ENCODE measurements at places on chromosomes 7 and 10.

GRCh38 chr7:119842786-119843185 lies 430.2 kb upstream of the KCND2 start:
- DNase-seq: no peak

GRCh38 chr10:93595378-93596161 lies 5.5 kb downstream of the RBP4 start:
- no peak for DNase-seq

GRCh38 chr10:5692461-5693358 lies 8.1 kb downstream of the TASOR2 start:
- peak; percentile 20 for DNase-seq

- no peak for DNase-seq
These were observed 7.7 kb downstream of the NDUFB2 start for GRCh38 chr7:140704205-140704604.

GRCh38 chr10:81116201-81116600 lies 578.5 kb downstream of the SH2D4B start:
- DNase-seq: no peak

DNA sequence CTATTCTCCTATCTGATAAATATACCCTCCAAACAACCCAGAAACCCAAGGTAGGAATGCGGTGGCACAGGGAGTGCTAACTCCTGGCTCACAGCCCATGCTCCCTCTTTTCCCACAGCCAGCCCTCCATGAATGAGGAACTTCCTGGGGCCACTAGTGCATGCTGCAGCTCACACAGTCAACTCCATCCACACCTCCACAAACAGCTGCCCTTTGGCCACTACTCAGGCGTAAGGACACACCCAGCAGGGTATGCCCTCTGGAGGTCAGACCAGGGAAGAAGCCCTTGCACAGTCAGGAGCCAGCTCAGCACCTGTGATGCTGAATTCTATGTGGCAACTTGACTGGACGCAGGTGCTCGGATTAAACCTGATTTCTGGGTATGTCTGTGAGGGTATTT lies 85.2 kb upstream of the PIK3CG start:
- DNase-seq: no peak

- no peak for DNase-seq
These were observed 167.4 kb downstream of the ARHGAP21 start for GRCh38 chr10:24556126-24556749.

GRCh38 chr10:116713846-116714245 lies 28.5 kb downstream of the HSPA12A start:
- no peak for DNase-seq

DNA sequence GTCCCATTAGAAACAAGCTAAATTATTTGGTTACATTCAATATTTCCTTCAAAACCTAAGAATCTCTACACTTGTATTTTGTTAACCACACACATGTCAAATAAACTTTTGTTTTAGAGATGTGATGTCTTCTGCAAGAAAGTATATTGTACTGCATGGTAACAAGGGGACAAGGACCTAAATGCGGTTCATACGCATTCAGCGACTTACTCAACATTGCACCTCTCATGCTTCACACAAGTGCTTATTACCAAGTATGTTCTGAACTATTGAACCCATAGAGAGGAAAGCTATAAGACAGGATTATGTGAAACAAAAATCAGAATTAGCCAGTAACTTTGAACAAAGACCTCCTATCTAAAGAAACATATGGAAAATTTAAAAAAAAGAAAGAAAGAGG lies 68.3 kb downstream of the CREB5 start:
- no peak for DNase-seq

- DNase-seq: no peak
These were observed 55.2 kb upstream of the DKK1 start for GRCh38 chr10:52258799-52259425.

GRCh38 chr7:115410434-115410820 lies 488.5 kb downstream of the MDFIC start:
- DNase-seq: no peak

- no peak for DNase-seq
These were observed 51.7 kb upstream of the LEP start for GRCh38 chr7:128189231-128189930.

GRCh38 chr7:28926871-28927597 lies 31.1 kb downstream of the TRIL start:
- peak; percentile 30 for DNase-seq

DNA sequence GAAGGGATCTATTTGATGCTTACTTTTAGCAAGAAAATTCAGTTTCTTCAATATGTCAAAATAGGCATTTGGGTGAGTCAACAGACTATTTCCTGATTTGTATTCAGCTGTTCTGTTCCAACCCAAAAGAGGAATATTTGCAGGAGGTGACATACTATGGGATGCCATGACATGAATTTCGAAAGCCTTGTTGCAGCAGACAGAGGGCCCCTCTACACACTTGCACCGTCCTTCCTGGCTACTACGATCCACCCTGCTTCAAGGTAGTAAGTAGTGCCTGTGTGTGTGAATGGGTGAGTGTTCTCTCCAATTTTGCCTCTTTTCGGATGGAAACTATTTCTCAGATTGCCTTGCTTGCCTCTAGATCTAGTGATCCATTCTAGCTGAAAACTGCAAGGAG lies 413.0 kb upstream of the ADARB2 start:
- DNase-seq: no peak

DNA sequence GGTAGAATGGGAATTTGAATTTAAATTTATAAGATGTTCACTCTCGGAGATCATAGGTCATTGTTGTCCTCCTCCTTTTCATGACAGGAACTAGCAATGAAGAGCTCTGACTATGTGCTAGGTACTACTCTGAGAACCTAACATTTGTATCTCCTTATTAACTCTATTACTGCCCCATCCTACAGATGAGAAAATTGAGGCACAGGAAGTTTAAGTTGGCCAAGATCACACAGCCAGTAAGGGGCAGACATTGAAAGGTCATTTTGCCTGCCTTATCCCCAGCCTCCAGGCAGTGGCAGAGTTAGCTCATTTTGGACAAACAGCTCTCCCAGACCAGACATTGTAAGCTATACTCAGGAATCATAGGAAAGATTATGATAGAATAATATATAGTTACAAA lies 6.0 kb downstream of the SRGN start:
- no peak for DNase-seq

GRCh38 chr7:510131-510481 lies 9.5 kb downstream of the PDGFA start:
- DNase-seq: no peak

All from stimulated activated CD4-positive, alpha-beta T cell treated with anti-CD3 and anti-CD28 coated beads, TNF-alpha, amount 100 ng/mL, for 24 hours (primary cell).